ENCODE measurements at places on chromosomes 7 and 10. TPM values are rescaled to one million over a fixed set of nuclear protein-coding genes. Genes with fewer than 3 reads are reported as not detected.

DNA sequence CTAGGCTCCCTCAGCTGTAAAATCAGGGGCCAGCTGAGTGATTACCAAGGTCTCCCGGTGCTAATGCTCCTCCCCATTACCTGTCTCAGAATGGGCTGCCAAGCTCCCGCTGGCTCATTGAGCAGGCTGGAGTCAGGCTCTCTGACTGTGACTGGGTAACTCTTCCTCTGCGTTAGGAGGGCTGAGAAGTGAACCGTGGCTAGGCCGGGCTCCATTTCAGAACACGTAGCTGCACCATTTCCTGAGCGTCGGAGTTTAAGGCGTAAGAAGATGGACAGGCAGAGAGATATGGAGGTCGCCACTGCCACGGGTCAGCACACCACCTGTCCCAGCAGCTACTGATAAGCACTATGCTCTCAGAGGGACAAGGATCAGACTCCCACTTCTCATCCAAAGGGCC is 250.3 kb downstream of the TCERG1L start:
- no peaks in the 10 kb centered on the region for H3K36me3 ChIP-seq
- no peak for DNase-seq
- no peaks in the 10 kb centered on the region for H3K4me1 ChIP-seq
- H3K4me3 ChIP-seq, result no peak overlapping the region
- H3K27ac ChIP-seq, result no peak overlapping the region
- no peaks in the 10 kb centered on the region for H3K27me3 ChIP-seq

GRCh38 chr10:53003094-53003493 is 230.5 kb upstream of the MBL2 start:
- DNase-seq, result no peak
- no peaks in the 10 kb centered on the region for H3K27me3 ChIP-seq
- H3K4me1 ChIP-seq, result peaks cover 4% of the 10 kb centered on the region
- H3K4me3 ChIP-seq, result no peak overlapping the region
- H3K27ac ChIP-seq, result no peak overlapping the region
- no peaks in the 10 kb centered on the region for H3K36me3 ChIP-seq

GRCh38 chr7:37421861-37422500 is 26.7 kb downstream of the ELMO1 start:
- no peak overlapping the region for H3K27ac ChIP-seq
- H3K4me1 ChIP-seq, result no peaks in the 10 kb centered on the region
- DNase-seq, result no peak
- no peak overlapping the region for H3K4me3 ChIP-seq

DNA sequence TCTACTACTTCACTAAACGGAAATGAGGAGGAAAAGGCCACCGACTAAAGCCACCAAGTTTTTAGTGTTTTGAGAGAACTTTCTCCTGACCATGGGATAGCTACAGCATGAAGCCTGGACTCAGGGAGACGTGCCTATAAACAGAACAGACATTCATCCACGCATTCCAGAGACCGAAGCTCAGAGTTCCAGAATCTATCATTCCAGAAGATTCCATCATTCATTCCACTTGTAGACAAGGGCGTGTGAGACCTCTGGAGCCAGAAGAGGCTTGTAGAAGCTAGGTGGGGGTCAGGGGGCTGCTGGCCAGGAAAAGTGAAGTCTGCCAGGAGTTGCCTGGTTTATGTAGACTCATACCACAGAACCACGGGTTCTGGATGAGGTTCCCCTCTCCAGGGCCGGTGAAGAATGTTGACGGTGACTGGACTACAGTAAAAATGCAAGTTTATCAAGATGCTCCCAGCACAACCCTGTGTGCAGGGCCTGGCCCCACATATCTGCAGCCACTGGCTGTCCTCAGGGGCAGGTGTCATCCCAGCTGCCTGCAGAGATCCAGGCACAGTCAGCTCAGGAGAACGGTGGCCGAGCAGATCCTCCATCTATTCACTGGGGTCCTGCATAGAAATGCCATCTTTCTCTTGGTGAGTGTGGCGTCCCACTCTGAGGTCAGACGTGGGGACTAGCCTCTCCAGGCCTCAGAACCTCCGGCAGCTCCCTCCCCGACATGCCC is 215.7 kb downstream of the USP6NL start:
- no peak overlapping the region for H3K4me3 ChIP-seq
- H3K4me1 ChIP-seq, result no peaks in the 10 kb centered on the region
- no peak for DNase-seq
- H3K36me3 ChIP-seq, result no peaks in the 10 kb centered on the region
- no peaks in the 10 kb centered on the region for H3K27me3 ChIP-seq

DNA sequence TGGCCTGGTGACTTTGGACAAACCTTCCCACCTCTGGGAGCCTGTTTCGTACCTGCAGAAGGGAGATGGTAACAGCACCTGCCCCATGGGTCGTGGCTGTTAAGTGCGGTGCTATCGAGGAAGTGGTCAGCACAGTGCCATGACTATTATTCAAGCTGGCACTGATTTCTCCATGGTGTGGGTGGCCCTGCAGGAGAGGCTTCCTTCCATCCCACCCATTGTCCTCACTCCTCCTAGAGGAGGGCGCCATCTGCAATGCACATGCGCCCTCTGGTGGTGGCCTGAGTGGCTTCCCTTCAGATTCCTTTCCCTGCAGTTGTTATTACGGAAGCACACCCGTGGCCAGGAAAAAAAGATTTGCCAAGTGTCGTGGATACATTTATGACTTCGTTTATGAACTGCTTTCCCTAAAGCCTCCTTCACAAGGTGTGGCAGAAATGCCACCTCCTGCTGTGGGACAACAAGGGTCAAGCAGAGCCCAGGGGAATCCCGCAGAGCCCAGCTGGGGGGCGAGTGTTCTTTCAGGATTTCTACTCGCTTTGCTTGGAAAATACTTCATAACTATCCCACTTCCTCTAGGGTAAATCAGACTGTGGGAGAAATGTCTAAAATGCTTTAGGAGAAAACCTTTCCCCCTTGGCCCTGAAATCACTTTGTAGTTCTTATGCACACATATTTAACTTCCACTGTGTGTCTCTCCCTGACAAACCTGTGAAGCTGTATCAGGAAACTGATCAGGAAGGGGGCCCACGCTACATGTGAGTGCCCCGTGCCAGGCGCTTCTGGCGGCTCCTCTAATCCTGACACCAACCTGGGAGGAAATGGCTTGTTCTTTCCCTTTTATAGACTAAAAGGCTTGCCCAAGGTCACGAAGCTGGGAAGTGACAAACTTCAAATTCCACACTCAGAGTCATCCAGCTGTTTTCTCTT is 98.0 kb upstream of the ANLN start:
- H3K27me3 ChIP-seq, result no peaks in the 10 kb centered on the region
- H3K36me3 ChIP-seq, result no peaks in the 10 kb centered on the region
- H3K27ac ChIP-seq, result peak overlapping the region; percentile 93
- H3K4me1 ChIP-seq, result peaks cover 33% of the 10 kb centered on the region

DNA sequence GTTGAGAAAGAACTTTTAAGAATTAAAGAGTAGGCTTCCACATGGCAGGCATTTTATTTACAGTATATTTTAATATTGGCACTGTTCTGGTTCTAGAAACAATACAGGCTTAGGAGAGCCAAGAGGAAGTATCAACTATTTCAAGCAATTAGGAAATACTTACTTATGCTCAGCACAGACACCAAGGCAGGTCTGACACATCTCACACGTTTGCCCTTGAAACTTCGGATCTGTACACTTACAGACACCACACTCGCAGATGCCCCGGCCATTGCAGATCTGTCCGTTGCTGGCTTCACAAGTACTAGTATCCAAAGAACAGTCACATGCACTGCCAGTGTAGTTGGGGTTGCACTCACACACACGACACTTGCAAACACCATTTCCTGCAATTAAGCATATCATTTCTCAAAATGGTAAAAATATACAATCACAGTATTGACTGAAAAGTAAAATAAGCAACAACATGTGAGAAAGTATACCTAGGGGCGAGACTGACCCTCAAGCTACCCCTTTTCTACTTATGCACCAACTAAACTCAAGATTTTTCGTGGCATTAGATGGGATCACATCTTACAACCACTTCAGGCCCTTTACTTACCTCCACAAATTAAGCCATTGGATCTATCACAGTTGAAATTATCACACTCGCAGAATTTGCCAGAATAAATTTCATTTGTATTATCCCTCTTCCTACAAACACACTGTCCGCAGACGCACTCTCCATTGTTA is 46.6 kb downstream of the ITGB1 start:
- no peaks in the 10 kb centered on the region for H3K27me3 ChIP-seq
- no peak overlapping the region for H3K4me3 ChIP-seq
- no peaks in the 10 kb centered on the region for H3K36me3 ChIP-seq
- no peak overlapping the region for H3K27ac ChIP-seq

DNA sequence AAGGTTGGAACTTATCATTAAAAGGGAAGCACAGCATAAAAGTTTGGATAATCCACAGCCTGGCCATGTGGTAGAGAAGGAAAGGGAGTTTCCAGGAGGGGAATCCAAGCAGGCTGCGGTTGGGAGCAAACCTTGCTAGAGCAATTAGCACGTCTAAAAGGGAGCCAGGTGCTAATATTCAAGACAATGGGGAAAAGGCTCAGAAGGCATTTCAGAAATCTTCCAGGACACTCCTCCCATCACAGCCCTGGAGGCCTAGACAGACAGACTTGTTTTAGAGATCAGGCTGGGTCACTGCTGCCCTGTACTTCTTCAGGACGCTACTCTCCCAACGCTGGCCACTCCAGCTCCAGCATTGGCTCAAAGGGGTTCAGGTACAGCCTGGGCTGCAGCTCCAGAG is 96.2 kb upstream of the KAT6B start:
- DNase-seq, result no peak
- no peaks in the 10 kb centered on the region for H3K36me3 ChIP-seq
- H3K27me3 ChIP-seq, result no peaks in the 10 kb centered on the region
- H3K4me1 ChIP-seq, result no peaks in the 10 kb centered on the region
- no peak overlapping the region for H3K27ac ChIP-seq

GRCh38 chr10:43077421-43078171 is 727 bp downstream of the RET start:
- no peaks in the 10 kb centered on the region for H3K36me3 ChIP-seq
- H3K4me1 ChIP-seq, result peaks cover 8% of the 10 kb centered on the region
- no peaks in the 10 kb centered on the region for H3K27me3 ChIP-seq
- H3K4me3 ChIP-seq, result peak overlapping the region; percentile 17
- no peak for DNase-seq

- no peak for DNase-seq
- H3K4me1 ChIP-seq, result peaks cover 4% of the 10 kb centered on the region
- no peak overlapping the region for H3K4me3 ChIP-seq
- H3K27ac ChIP-seq, result no peak overlapping the region
- H3K36me3 ChIP-seq, result no peaks in the 10 kb centered on the region
- no peaks in the 10 kb centered on the region for H3K27me3 ChIP-seq
Observed at GRCh38 chr10:73995035-73995358, 2.9 kb upstream of the VCL start.

GRCh38 chr7:117068511-117069145 is 115.3 kb downstream of the ST7 start:
- H3K4me1 ChIP-seq, result peaks cover 9% of the 10 kb centered on the region
- no peaks in the 10 kb centered on the region for H3K36me3 ChIP-seq
- H3K4me3 ChIP-seq, result no peak overlapping the region

- no peaks in the 10 kb centered on the region for H3K27me3 ChIP-seq
- no peak overlapping the region for H3K27ac ChIP-seq
- H3K4me3 ChIP-seq, result no peak overlapping the region
- H3K4me1 ChIP-seq, result no peaks in the 10 kb centered on the region
Observed at GRCh38 chr10:130171196-130171595, 35.0 kb downstream of the GLRX3 start.

GRCh38 chr7:2004841-2005725 is 227.7 kb downstream of the MAD1L1 start:
- DNase-seq, result no peak
- H3K36me3 ChIP-seq, result no peaks in the 10 kb centered on the region
- H3K4me3 ChIP-seq, result no peak overlapping the region
- no peak overlapping the region for H3K27ac ChIP-seq
- H3K4me1 ChIP-seq, result no peaks in the 10 kb centered on the region

DNA sequence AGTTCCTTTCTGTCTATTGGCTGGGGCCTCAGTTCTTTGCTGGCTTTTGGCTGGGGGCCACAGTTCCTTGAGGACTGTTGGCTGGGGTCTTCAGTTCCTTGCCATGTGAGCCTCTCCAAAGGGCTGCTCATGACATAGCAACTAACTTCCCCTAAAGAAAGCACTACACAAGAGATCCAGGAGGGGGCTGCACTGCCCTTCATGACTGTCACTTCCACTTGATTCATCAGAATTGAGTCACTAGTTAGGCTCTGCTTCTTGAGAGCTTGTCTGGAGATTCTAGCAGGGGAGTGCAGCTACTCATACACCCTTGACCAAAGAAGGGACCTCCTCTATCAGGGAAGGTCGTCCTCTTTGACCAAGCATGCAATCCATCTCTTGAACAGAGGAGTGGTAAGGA is 38.0 kb upstream of the MKX start:
- H3K27ac ChIP-seq, result no peak overlapping the region
- H3K4me1 ChIP-seq, result no peaks in the 10 kb centered on the region
- H3K27me3 ChIP-seq, result no peaks in the 10 kb centered on the region
- DNase-seq, result no peak

DNA sequence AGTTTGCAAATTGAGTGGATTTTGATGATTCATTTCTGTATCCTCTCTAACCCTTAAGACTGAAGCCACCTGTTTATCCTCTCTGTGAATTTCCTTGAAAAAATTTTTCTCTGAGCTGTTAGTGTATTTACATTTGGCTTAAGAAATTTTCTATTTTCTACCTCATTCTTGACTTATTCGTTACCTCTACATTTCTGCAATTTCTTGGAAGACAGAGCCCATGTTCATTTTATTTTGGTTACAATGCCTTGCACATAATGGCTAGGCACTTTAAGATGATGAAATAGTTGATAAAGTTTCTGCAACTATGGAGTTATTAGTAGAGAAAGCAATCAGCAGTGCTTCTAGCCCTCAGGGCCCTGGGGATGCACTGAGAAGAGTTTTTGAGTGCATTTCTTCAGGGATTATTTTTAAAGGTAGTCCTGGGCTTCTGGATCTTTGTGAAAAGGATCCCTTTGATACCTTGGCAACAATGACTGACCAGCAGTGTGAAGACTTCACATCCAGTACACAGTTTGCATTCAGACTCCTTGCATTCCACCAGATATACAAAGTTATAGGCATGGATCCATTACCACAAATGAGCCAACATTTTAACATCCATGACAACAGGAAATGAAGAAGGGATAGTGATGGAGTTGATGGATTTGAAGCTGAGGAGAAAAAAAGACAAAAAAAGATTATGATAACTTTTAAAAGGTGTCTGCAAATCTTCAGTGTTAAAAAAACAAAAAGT is 68.2 kb downstream of the CH25H start:
- H3K4me3 ChIP-seq, result no peak overlapping the region
- no peak overlapping the region for H3K27ac ChIP-seq
- DNase-seq, result no peak
- no peaks in the 10 kb centered on the region for H3K36me3 ChIP-seq

- no peaks in the 10 kb centered on the region for H3K27me3 ChIP-seq
- H3K4me3 ChIP-seq, result no peak overlapping the region
- no peak for DNase-seq
- H3K27ac ChIP-seq, result no peak overlapping the region
Observed at GRCh38 chr10:12869427-12869826, 132.1 kb downstream of the CCDC3 start.

- no peak overlapping the region for H3K4me3 ChIP-seq
- DNase-seq, result no peak
- no peaks in the 10 kb centered on the region for H3K27me3 ChIP-seq
- no peaks in the 10 kb centered on the region for H3K36me3 ChIP-seq
- H3K4me1 ChIP-seq, result no peaks in the 10 kb centered on the region
Observed at GRCh38 chr10:50381642-50382041, 130.3 kb upstream of the ASAH2 start.

MYH16 gene
- polyA plus RNA-seq, result not detected

OSBPL3 gene
- 3.9 TPM for polyA plus RNA-seq

OR6B1 gene
- not detected for polyA plus RNA-seq

GLI3 gene
- 0.54 TPM for polyA plus RNA-seq

PTF1A gene
- polyA plus RNA-seq, result 20.5 TPM
